ENCODE measurements at places on chromosomes 7 and 10. TPM values are rescaled to one million over a fixed set of nuclear protein-coding genes. Genes with fewer than 3 reads are reported as not detected.

The MRLN gene
- not detected for total RNA-seq

The CCL26 gene
- not detected for total RNA-seq

The UPK3BL2 gene
- not detected for total RNA-seq

The CUBN gene
- total RNA-seq: 0.35 TPM

The ST8SIA6 gene
- total RNA-seq: 0.17 TPM

The ACSL5 gene
- 11.8 TPM for total RNA-seq

The FEZF1 gene
- not detected for total RNA-seq

The TMEM139 gene
- total RNA-seq: 70.5 TPM

The NEUROD6 gene
- total RNA-seq: not detected

The PNLIPRP2 gene
- not detected for total RNA-seq

The MRC1 gene
- total RNA-seq: 0.17 TPM

The SMO gene
- total RNA-seq: 6.3 TPM

The MALRD1 gene
- total RNA-seq: not detected

The VPS37D gene
- total RNA-seq: 9.2 TPM
